ENCODE measurements at places on chromosomes 1 and 21. TPM values are rescaled to one million over a fixed set of nuclear protein-coding genes. Genes with fewer than 3 reads are reported as not detected.

GRCh38 chr1:7097938-7098592 is 312.8 kb downstream of the CAMTA1 start:
- no peak for DNase-seq

DNA sequence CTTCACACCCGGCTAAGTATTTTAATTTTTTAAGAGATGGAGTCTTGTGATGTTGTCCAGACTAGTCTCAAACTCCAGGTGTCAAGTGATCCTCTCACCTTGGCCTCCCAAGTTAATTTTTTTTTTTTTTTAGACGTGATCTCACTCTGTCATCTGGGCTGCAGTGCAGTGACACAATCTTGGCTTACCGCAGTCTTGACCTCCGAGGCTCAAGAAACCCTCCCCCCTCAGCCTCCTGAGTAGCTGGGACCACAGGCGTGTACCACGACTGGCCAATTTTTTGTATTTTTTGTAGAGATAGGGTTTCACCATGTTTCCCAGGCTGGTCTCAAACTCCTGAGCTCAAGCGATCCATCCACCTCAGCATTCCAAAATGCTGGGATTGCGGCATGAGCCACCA is 11.7 kb upstream of the IFNLR1 start:
- DNase-seq: no peak

The CFAP74 gene
- total RNA-seq: not detected

- DNase-seq: no peak
Measured at GRCh38 chr1:232486454-232487207, 143.3 kb downstream of the SIPA1L2 start.

- peak; percentile 51 for DNase-seq
Measured at GRCh38 chr1:201460814-201461644, 8.0 kb downstream of the PHLDA3 start.

GRCh38 chr1:19154876-19155275 is 55.2 kb downstream of the UBR4 start:
- no peak for DNase-seq

GRCh38 chr21:20010691-20011200 is 987.5 kb upstream of the NCAM2 start:
- no peak for DNase-seq

DNA sequence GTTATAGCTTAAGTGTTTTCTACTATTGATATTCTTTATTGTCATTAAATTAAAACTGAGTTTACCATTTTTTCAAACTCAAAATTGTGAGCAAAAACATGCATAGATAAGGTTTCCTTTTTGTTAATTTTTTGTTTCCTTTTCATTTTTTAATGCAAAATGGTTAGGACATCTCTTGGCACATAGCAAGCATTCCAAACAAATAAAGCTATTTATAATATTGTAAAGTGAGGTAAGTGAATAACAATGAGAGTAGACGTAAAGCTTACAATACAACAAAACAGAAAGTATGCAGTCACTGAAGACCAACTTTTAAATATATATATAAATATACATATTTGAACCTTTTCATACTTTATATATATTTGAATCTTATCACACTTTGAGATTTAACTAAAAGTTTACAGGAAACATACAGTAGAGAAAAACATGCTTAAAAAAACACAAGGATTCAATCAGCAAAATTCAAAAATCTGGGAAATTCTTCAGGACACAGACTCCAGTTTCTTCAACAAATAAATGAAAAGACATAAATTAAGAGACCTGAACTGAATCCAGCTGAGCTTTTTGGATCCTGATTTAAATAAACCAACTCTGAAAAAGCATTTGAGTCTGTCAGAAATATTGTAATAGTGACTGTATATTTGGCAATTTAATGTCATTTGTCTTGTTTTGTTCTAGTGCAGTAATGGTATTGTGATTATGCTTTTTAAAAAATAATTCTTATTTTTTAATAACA is 67.5 kb upstream of the SAMSN1 start:
- DNase-seq: no peak

- DNase-seq: no peak
Measured at GRCh38 chr1:231839999-231840398, 213.4 kb downstream of the DISC1 start.

The KCNK2 gene
- not detected for total RNA-seq

The KCNA3 gene
- total RNA-seq: 2.7 TPM

The PRR9 gene
- total RNA-seq: not detected

- DNase-seq: no peak
Measured at GRCh38 chr1:222521299-222522104, 26.4 kb downstream of the HHIPL2 start.

- no peak for DNase-seq
Measured at GRCh38 chr1:47709872-47710231, 272.0 kb downstream of the FOXD2 start.

GRCh38 chr21:27269644-27270043 is 302.8 kb upstream of the ADAMTS5 start:
- no peak for DNase-seq

GRCh38 chr1:167994560-167994959 is 57.7 kb upstream of the MPC2 start:
- DNase-seq: no peak

The ELF3 gene
- total RNA-seq: 8.5 TPM

The C1orf174 gene
- 14.0 TPM for total RNA-seq

- no peak for DNase-seq
Measured at GRCh38 chr1:97778718-97779117, 142.1 kb downstream of the DPYD start.

The TARDBP gene
- 119 TPM for total RNA-seq

DNA sequence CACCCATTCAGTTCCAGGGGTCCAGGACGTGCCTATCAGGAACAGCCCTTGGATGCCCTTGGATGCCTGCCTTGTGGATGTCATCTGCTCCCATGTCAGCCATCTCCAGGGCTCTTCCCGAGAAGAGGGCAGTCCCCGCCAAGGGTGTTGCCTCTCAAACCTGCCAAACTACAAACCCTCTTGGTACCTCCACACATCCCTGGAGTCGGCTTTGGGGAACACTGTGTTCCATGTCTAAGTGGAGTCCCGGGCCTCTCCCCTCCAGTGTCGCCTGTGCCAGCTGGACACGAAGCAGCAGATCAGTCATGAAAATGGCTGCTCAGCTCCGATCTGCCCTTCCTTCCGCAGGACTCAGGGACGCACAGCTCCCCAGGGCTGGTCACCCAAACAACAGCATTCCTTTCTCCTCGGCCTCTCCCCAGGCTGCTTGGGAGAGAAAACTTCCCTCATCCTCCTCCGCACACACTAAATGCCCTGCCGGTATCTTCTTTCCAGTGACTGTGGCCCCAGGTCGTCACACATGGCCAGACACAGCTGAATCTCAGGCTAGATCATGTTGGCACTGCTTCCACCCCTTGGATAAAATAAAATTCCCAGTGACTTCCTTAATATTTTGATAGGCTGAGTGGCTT is 53.4 kb downstream of the GALNT2 start:
- DNase-seq: peak; percentile 74

The EPHA2 gene
- 8.1 TPM for total RNA-seq

DNA sequence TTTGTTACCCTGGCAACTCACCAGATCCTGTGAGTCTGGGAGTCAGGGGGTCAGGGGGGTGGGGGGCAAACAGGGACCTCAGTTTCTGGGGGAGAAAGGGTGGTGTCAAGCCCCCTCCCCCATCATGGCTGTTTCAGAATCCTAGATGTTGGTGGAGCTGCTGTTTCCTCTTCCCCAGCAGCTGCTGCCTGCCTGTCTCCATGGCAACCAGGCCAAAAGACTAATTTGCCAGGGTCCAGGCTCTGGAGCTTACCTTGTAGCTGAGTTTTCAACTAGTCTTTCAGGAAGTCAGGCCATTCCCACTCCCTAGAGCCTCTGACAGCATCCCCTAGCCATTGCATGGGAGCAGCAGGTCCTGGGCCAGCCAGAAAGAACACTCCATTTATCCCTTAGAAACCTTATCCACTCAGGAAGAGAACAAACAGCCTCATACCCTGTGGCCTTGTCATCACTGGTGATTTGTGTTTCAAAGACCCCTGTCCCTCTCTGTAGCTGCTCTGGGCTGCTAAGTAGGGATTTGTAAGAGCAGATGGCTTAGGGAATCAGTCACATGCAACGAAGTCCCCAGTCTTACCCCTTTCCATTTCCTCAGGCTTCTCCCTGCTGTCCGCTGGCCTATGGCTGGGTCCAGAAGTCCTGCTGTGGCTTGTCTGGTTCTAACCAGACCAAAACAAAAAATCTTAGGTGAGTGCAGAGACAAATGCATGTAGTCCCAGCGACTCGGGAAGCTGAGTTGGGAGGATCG is 21.5 kb upstream of the STMN1 start:
- DNase-seq: no peak

The CRYAA gene
- total RNA-seq: not detected

The NOL9 gene
- 12.0 TPM for total RNA-seq

DNA sequence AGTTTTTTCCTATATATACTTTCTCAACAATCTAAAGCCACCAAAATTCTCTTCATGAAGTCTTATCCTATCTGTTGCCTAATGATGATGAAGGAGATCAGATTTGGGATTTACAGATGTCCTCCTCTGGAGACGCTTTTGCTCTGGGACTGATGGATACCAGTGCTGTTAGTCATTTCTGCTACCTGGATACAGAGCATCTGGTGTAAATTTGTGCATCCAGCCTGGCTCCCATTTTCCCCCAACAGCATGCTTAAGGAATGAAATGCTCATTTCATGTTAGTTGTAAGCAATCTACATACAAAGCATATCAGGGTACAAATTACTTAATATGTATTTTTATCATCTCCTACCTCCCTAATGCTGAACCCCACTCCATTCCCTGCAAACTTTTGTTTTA is 57.7 kb downstream of the HNRNPR start:
- no peak for DNase-seq

DNA sequence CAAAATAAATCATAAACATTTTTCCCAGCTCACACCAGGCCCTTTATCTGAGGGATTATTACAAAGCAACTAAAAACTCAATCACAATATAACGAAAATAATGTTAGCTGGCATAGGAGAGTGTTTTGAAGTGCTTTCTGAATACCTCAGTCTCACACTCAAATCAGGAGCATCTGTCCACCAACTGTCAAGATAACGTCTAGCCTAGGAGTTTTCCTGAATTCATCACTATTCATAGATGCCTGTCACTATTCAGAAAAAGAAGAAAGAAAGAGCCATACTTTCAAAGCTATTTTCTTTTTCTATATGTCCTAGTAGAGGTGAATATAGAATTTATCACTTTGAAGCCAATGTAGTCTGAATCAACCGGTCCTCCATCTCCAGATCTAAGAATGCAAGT is 127.0 kb downstream of the AKT3 start:
- no peak for DNase-seq

- no peak for DNase-seq
Measured at GRCh38 chr1:22944346-22945055, 28.2 kb downstream of the LACTBL1 start.

- no peak for DNase-seq
Measured at GRCh38 chr1:164693564-164694359, 134.8 kb downstream of the PBX1 start.

The FAAH gene
- total RNA-seq: 10.5 TPM

DNA sequence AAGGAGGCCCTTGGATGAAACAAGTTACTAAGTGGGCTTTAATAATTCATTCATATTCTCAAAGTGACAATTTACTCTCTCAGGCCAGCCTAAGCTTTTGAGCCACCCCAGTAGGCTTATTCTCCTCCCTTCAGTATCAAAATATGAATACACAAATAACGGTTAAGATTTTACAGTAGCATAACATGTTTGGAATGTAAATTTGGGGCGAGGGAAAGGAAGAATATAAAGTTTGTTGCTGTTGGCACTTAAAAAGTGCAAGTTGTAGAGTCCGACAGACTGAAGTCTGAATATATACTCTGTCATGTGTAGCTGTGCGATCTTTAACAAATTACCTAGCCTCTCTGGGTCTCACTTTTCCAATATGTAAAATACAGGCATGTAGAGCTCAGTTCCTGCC is 22.6 kb upstream of the MYSM1 start:
- no peak for DNase-seq

- DNase-seq: no peak
Measured at GRCh38 chr1:12690156-12690555, 25.8 kb upstream of the AADACL3 start.

- DNase-seq: no peak
Measured at GRCh38 chr1:117318426-117318825, 48.8 kb upstream of the MAN1A2 start.
